ENCODE measurements at places on chromosomes 1 and 21. TPM values are rescaled to one million over a fixed set of nuclear protein-coding genes. Genes with fewer than 3 reads are reported as not detected.

NTNG1 gene
- 0.32 TPM for total RNA-seq

ANGPTL3 gene
- total RNA-seq: not detected

MTF1 gene
- 4.8 TPM for total RNA-seq

ITLN1 gene
- total RNA-seq: not detected

CR1L gene
- total RNA-seq: not detected

ADGRB2 gene
- total RNA-seq: 0.16 TPM

LRRC42 gene
- 23.2 TPM for total RNA-seq

TMEM269 gene
- not detected for total RNA-seq

ADGRL4 gene
- 282 TPM for total RNA-seq

SRP9 gene
- 239 TPM for total RNA-seq

AMPD1 gene
- total RNA-seq: not detected

C1QC gene
- not detected for total RNA-seq

ASPM gene
- 26.7 TPM for total RNA-seq

FRRS1 gene
- total RNA-seq: 3.5 TPM

EPHX1 gene
- total RNA-seq: 42.7 TPM

EFNA1 gene
- 99.7 TPM for total RNA-seq

MAB21L3 gene
- total RNA-seq: not detected

LCE3D gene
- total RNA-seq: not detected
